ENCODE measurements at places on chromosomes 3 and 15. TPM values are rescaled to one million over a fixed set of nuclear protein-coding genes. Genes with fewer than 3 reads are reported as not detected.

The NEK10 gene
- total RNA-seq = 2.0 TPM

The LDHAL6B gene
- not detected for total RNA-seq

The METTL6 gene
- 19.1 TPM for total RNA-seq

The FAM43A gene
- 5.2 TPM for total RNA-seq

The SERPINI1 gene
- 4.1 TPM for total RNA-seq

The LRRIQ4 gene
- total RNA-seq = 0.12 TPM

The TRIM71 gene
- total RNA-seq = not detected

The CPNE9 gene
- total RNA-seq = 0.16 TPM

The TXNRD3 gene
- total RNA-seq = 3.2 TPM

The MGA gene
- total RNA-seq = 69.9 TPM

The OR5K2 gene
- total RNA-seq = not detected

The FOXB1 gene
- 0.12 TPM for total RNA-seq

The LRRC34 gene
- total RNA-seq = 0.32 TPM

The EFHB gene
- total RNA-seq = 2.0 TPM

The CASR gene
- not detected for total RNA-seq

The NR1I2 gene
- 0.22 TPM for total RNA-seq

The CCDC54 gene
- not detected for total RNA-seq

The ARHGEF26 gene
- not detected for total RNA-seq

The ZBTB11 gene
- 52.1 TPM for total RNA-seq

The SLC6A1 gene
- not detected for total RNA-seq

The ANKRD63 gene
- total RNA-seq = not detected

The GABRR3 gene
- not detected for total RNA-seq

The TMEM89 gene
- not detected for total RNA-seq

The ETV5 gene
- total RNA-seq = 0.65 TPM

The BDH1 gene
- 31.3 TPM for total RNA-seq

The EFL1 gene
- 29.4 TPM for total RNA-seq

The GPR62 gene
- not detected for total RNA-seq

The SCG3 gene
- not detected for total RNA-seq

The TMED3 gene
- 40.5 TPM for total RNA-seq
